Activated CD4-positive, alpha-beta T cell treated with anti-CD3 and anti-CD28 coated beads, Interleukin-2, amount 10 ng/mL, durations not matched to agents 24 days and 14 days (primary cell): ENCODE measurements at places on chromosomes 7 and 10. TPM values are rescaled to one million over a fixed set of nuclear protein-coding genes. Genes with fewer than 3 reads are reported as not detected.

Gene CTAGE4
- 0.56 and 1.1 TPM in 2 replicates for total RNA-seq

GRCh38 chr10:78531088-78531487 is 497.4 kb downstream of the RPS24 start:
- H3K27me3 ChIP-seq = no peaks in the 10 kb centered on the region
- peaks cover 9% of the 10 kb centered on the region for H3K4me1 ChIP-seq
- DNase-seq = no peak

Gene ANXA11
- 223 and 232 TPM in 2 replicates for total RNA-seq

DNA sequence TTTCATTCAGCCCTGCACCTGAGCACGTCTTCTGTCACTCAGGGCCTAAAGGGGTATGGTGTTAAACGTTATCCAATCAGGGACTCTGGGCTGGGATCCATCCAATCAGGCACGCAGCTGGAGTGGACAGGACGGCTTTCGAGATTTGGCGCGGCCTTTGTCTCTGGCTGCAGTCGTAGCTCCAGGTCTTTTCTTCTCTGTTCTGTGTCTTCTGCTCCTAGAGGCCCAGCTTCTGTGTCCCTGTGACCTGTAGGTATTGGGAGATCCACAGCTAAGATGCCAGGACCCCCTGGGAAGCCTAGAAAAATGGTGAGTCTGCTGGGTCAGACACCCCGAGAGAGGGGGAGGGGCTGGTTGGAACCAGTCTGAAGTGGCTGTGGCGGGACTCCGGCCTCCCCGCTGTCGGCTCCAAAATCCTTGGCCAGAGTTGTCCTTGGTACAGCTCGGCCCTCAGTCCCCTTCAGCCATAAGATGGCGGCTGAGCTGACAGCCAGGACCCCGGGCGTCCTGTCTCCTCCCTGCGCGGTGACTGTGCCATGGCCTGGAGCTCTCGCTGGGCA is 11.7 kb upstream of the ZNF680 start:
- peaks cover 5% of the 10 kb centered on the region for H3K4me1 ChIP-seq
- H3K4me3 ChIP-seq = no peak overlapping the region
- H3K27ac ChIP-seq = no peak overlapping the region
- H3K27me3 ChIP-seq = peaks cover 7% of the 10 kb centered on the region
- no peak for DNase-seq

GRCh38 chr10:73096041-73096448 is 621 bp downstream of the P4HA1 start:
- H3K27me3 ChIP-seq = no peaks in the 10 kb centered on the region
- peak overlapping the region; percentile 99 for H3K27ac ChIP-seq
- H3K36me3 ChIP-seq = peaks cover 25% of the 10 kb centered on the region
- DNase-seq = peak; percentile 93
- peaks cover 33% of the 10 kb centered on the region for H3K4me1 ChIP-seq
- peak overlapping the region; percentile 93 for H3K4me3 ChIP-seq
